ENCODE measurements at places on chromosomes 3 and 15. TPM values are rescaled to one million over a fixed set of nuclear protein-coding genes. Genes with fewer than 3 reads are reported as not detected.

GRCh38 chr15:62648954-62649353, 393.6 kb upstream of the TPM1 start:
- no peak for DNase-seq

GRCh38 chr3:59451800-59452746, 402.2 kb upstream of the CFAP20DC start:
- DNase-seq: no peak

GPR176 gene
- total RNA-seq: not detected

IGSF10 gene
- 0.22 TPM for total RNA-seq

DNA sequence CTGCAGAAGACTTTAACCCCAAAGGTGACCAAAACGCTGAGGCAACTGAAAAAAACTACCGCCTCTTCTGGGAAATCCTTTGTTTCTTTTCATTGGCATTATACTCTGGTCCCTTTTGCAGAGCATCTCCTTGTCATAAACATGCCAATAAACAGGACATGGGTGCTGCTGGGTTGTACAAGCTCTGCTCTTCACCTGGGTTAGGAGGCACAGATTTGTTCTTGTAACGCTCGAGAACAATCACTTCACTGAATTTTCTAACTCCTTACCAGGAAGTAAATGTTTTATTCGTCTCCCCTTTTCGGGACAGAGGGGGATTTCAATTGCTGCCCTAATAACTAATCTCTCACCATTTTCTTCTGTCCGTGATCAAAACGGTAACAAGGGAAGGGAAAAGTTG, 1.3 kb downstream of the PLCH1 start:
- DNase-seq: no peak
